Stimulated activated CD8-positive, alpha-beta memory T cell treated with anti-CD3 and anti-CD28 coated beads, Interleukin-7, amount 100 ng/mL, for 1 hour (primary cell): ENCODE measurements at places on chromosomes 3 and 15.

GRCh38 chr3:11903047-11903446, 56.4 kb upstream of the TAMM41 start:
- no peak for DNase-seq

- no peak for DNase-seq
Measured at GRCh38 chr15:91488452-91488851, 365.1 kb upstream of the SLCO3A1 start.

DNA sequence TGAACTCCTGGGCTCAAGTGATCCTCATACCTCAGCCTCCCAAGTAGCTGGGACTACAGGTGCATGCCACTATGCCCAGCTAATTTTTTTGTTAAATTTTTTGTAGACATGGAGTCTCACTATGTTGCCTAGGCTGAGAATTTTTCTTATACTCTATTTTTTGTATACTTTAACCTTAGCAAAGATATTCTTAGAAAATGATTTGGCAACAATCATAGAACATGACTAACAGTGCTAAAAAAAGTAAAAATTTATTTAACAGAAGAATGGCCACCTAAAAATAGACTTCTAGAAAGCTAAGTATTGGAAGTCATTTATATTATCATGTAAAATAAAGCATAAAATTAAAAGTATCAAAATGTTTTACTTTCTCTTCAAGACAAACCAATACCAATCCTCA, 322.3 kb downstream of the PLCL2 start:
- DNase-seq: no peak

- DNase-seq: no peak
Measured at GRCh38 chr15:53530761-53531160, 228.7 kb downstream of the WDR72 start.

GRCh38 chr15:64144565-64145281, 6.8 kb upstream of the SNX22 start:
- no peak for DNase-seq

DNA sequence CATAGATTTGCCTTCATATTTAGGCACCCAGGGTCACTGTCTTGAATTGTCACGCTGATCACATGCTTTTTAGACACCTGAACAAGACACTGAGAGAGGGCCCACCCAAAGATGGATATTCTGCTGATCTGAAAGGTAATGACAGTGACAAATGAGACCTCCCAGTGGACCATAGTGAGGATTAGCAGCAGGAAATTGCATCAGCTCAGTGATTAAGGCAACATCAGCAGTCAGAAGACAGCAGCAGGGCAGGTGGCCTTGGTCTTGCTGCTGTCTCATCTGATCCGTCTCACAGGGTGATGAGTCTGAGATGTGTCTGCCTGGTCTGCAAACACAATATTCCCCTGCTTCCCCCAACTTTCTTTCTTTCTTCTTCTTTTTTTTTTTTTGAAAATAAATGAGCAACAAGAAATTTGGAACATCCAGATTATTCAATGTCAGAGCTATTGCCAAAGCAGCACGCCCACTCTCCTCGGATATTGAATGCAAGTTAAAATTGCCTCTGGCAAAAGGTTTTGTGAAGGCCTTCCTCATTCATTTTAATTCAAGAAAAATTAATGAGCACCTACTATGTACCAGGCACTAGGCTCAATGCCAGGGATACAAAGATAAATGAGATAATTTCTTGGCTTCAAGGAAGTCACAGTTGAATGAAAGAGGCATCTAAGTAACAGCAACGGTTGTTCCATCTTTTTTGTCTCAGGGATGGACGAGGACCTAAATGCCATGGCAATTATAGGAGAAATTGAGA, 14.1 kb downstream of the OTOL1 start:
- DNase-seq: no peak

- no peak for DNase-seq
Measured at GRCh38 chr3:69081583-69082262, 1.6 kb upstream of the UBA3 start.

- DNase-seq: no peak
Measured at GRCh38 chr3:151107701-151108100, 22.2 kb downstream of the MED12L start.

DNA sequence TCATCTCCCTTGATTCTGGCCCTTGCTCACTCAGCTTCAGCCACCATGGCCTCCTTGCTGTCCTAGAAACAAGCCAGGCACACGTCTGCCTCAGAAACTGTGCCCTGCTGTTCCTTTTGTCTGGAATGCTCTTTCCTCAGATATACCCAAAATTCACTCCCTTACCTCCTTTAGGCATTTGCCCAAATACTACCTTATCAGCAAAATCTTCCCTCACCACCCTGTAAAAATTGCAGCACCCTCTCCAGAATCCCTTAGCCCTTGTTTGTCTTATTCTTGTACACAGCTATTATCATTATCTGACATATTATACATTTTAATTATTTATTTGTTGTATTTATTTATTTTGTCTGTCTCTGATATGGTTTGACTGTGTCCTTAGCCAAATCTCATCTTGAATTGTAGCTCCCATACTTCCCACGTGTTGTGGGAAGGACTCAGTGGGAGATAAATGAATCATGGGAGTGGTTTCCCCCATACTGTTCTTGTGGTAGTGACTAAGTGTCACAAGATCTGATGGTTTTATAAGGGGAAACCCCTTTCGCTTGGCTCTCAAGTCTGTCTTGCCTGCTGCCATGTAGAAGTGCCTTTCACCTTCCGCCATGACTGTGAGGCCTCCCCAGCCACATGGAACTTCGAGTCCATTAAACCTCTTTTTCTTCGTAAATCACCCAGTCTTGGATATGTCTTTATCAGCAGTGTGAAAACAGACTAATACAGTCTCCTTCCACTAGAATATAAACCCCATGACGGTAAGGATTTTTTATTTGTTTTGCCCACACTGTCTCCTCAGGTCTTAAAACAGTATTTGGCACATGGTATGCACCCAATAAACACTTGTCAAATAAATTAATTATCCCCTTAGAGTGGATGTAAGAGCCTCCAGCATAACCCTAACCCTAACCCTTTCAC, 60.0 kb upstream of the STT3B start:
- no peak for DNase-seq

DNA sequence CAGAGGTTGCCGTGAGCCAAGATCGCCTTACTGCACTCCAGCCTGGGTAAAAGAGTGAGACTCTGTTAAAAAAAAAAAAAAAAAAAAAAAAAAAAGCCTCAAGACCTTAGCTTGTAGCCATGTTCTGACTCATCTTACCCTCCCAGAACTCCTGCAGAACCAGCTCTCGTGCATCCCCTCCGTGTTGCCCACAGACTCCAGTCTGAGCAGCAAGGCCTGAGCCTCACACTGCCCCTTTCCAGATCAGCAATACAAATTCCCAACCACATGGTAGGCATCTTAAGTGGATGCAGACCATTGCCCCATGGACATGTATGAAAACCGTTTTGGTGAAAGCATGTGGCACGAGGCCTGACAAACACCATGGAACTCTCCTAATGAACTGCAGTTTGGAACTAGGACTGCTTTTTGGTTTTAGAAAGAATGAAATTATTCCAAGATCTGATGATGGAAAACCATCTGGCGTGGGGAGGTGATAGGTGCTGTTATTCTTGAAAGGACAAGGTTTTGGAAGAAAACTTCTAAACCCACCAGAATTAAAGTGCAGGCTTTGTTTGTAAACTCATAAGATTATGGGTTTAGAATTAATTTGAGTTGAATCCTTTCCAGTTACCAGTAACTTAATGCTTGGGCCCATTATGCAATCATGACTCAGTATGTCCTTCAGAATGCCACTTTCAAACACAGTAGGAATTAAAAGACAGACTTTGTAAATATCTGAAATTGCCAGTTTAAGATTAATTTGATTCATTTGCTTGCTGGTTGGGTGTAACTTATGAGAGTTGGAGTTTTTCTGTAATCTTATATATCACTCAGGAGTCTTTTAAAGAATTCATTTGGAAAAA, 163.7 kb upstream of the LRTM1 start:
- no peak for DNase-seq

GRCh38 chr3:160564258-160564911, 986 bp downstream of the KPNA4 start:
- no peak for DNase-seq

DNA sequence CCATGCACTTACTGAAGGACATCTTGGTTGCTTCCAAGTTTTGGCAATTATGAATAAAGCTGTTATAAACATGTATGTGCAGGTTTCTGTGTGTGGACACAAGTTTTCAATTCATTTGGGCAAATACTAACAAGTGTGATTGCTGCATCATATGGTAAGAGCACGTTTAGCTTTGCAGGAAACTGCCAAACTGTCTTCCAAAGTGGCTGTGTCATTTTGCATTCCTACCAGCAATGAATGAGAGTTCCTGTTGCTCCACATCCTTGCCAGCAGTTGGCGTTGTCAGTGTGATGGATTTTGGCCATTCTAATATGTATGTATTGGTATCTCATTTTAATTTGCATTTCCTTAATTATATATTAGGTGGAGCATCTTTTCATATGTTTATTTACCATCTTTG, 280.1 kb downstream of the SV2B start:
- DNase-seq: no peak

GRCh38 chr3:100261485-100261903, 702 bp downstream of the TBC1D23 start:
- DNase-seq: no peak

DNA sequence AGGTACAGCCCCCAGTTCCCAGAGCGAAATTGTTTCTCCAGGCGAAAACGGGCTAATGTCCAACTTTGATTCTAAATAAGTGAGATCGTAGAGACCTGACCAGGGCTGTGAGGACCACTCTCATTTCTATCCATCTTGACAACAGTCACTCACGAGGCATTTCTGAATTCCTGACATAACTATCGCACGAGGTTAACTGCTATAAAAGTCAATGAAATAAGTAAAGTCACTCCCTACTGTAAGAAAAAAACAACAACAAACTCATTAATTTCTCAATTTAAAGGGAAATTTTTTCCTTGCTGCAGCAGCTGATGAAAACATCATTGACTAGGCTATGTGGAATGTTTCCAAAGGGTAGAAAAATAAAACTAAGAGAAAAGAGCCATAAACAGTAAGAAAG, 69.1 kb downstream of the GREM1 start:
- DNase-seq: no peak

DNA sequence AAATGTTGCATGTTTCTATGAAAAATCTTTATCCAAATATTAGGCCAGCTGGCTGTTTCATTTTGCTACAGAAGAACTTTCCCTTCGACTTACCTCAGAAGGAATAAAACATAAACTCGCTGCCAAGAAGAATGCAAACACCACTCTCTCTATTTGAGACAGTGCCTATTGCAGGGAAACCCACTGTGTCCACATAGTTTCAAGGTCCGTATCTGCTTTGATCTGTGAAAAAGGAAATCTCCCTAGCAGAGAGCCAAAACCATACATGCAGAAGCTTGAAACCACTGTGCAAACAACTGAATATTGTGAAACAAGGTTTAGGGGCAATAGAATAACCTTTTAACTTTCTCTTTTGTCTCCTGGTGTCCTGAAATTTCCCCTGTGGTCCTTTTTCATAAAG, 35.0 kb upstream of the CAPN7 start:
- DNase-seq: no peak

DNA sequence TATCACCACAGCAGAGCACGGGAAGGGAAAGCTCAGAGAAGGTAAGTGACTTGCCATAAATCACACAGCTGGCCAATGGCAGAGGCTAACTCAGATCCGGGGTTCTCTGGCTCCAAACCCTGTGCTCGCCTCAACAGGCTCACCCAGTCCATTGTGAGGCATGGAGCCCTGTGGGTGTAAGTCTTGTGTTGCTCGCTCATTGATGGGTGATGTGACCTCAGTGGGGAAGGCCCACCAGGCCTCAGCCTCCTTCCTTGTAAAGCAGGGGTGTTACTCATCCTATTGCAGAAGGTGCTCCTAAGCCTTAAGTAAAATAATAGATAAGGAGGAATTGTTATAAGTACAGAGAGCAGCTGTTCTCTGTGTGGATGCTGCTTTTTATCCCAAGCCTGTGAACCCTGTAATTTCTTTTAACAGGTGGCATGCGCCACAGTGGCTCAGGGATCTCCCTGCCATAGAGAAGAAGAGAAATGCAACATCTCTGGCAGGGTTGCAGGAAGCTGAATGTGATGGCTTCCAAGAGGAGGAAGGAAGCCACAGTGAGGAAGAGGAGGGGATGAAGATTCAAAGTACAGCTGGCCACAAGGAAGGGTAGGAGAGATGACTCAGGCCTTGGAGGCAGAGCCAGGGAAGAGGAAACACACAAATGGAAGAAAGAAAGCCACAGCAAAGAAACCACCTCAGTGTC, 30.9 kb upstream of the SPSB4 start:
- no peak for DNase-seq

GRCh38 chr3:19945534-19945933, 1.4 kb upstream of the RAB5A start:
- no peak for DNase-seq

DNA sequence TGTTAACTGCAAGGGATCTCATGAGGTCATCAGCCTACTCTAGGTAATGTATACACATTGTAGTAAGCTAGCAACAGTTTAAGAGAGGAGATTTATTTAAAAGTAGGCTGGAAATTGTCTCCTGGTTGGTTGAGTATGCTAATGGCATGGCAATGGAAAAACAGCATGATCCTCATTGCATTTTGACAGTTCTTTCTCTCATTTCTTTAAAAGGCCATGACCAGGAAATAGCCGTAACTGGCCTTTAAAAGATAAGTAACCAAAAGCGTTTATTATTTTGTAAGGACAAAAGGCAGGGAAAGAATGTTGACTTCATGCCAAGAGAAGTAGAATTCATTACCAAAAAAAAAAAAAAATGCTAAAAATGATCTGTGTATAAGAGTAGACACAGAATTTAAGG, 310.3 kb downstream of the FGF12 start:
- DNase-seq: no peak
